ENCODE measurements at places on chromosomes 6 and 20.

GRCh38 chr6:43267619-43268354 is 24.5 kb downstream of the TTBK1 start:
- DNase-seq, result no peak

DNA sequence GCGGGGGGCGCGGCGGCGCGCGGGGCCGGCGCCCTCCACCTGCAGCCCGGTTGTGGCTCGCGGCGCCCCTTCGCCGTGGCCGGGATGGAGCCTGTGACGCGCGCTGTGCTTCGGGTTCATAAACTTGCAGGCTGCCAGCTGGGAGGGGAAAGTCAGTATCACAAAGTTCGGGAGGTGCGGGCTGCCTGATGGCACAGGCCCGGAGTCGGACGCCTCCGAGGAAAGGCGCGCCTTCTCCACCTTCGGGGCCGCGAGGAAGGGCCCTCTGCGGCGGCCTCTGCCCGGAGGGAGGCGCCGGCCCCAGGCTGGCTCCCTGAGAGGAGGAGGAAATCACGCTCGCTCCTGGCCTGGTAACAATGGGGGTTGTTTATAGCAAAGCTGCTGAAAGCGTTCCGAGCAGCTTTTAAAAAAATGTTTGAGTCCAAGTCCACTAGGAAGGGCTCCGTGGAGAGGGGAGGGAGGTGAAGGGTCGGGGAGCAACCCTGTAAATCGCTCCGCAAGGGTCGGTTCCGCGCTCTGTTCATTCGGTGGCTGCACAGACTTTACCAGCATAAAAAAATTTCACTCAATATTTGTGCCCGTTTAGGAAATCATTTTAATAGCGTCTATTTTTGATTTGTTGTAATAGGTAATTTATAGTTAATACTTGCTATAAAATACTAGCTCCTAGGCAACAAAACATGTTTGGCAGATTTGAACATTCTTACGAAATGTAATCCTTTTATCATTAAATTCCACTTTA is 1.0 kb downstream of the AFDN start:
- peak; percentile 47 for DNase-seq

DNA sequence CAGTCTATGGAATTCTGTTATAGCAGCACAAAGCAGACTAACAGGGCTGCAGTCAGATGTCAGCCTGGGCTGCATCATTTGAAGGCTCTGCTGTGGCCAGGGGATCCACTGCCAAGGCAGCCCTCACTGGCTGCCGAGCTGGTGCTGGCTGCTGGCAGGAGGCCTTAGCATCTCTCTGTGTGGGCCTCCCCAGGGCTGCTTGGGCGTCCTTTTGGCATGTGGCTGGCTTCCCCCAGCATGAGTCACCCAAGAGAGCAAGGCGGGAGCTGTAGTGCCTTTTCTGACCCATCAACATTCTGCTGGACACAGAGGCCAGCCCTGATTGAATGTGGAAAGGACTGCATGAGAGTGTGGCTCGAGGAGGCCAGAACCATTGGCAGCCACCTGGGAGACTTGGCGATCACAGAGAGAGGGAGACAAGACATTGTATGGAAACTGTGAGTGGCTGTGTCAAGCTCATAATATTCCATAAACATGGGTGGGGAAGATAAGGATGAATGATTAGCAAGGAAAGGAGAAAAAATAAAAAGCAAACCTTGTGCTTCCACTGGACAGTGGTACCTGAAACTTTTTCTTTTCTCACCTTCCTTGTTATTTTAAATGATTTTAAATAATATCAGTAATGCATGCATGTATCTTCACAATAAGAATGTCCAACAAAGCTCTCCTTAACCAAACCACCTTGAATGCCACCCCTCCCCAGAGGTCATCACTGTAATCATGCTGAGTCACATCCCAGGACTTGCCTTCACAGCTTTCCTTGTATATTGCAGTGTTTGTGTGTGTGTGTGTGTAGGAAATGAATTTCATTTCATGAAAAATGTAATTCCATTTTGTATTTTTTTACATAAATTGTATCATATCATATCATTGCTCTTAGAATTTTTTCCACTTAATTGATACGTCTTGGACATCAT is 55.0 kb upstream of the VSX1 start:
- no peak for DNase-seq

DNA sequence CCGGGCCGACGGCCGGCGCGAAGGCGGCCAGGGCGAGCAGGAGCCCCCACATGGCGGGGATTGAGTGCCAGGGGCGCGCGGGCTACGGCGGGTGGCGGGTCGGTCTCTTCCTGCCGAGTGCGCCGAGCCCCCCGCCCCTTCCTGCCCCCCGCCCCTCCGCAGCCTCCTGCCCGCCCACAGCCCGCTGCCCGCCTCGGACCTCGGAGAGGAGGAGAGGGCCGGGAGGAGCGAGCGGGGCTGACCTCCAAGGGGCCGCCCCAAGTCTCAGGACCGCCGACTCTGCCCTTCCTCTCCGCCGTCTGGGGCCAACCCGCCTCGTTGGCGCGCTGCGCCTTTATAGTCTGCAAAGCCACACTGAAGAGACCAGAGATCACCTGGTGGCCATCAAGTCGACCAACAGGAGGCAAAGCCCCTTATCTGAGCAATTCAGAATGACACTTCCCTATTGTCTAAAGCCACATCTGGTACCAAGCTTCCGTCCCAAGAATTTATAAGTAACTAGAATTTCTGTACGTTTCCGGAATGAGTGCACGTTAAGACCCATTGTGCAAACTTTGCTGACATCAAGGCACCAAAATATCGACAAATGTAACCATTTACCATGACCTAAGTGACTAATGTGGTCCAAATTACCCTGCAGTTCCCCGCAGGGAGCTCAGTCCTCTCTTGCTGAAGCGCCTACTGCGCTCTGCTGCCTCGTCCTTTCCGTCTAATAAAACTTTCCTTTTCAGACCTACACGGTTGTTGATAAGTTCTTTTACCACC is at the start of gene CPXM1:
CPXM1 (minus strand) TSS at position 107 of the 765 bp plus-strand sequence; CDS start at position 52, 55 bp downstream.
- DNase-seq, result peak; percentile 41

DNA sequence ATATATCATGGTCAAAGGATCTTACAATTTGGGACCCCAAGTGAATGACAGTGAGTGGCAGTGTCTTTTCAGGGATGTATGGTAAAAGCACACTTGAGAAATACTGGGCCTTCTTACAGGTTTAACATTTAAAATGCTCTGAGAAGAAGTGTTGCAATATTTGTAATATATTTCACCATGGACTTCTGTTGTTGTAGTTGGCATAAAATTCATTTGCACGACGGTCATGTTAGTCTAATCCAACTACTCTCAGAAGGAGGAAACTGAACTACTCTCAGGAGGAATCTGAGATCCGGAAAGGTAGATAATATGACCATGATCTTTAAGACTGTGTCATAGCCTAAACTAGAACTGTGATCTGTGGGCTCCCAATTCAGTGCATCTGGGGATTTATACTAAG is 700.1 kb downstream of the HDGFL1 start:
- no peak for DNase-seq

DNA sequence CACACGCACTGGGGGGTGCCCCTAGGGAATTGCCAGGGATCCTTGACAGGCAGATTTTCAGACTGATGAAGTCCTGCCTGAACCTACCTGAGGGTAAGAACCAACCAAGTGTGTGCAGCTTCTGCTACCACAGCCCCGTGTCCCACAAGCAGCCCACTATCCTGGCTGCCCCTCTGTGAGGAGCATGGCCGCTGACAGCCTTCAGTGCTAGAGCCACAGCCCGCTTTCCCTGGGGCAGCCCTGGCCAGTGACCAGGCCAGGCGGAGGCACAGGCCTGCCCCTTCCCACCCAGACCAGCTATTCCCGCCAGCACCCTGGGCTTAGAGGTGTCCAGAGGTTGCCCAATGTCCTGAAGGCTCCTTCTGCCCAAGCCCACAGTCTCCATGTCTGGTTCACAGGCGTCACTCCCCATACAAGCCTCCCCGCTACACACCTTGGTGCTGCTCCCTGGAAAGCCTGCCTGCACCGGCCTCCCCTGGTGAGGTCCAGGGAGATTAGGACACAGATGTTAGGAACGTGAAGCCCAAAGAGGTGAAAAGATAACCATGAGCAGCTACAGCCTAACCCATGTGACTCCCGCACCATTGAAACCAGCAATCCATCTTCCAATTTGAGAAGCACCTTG is 207.0 kb downstream of the SYNDIG1 start:
- no peak for DNase-seq

- DNase-seq, result no peak
Measured at GRCh38 chr6:13541496-13541895, 32.9 kb upstream of the SIRT5 start.

GRCh38 chr6:21750575-21750974 is 157.0 kb downstream of the SOX4 start:
- no peak for DNase-seq

GRCh38 chr6:3516092-3516491 is 59.2 kb upstream of the SLC22A23 start:
- DNase-seq, result no peak

DNA sequence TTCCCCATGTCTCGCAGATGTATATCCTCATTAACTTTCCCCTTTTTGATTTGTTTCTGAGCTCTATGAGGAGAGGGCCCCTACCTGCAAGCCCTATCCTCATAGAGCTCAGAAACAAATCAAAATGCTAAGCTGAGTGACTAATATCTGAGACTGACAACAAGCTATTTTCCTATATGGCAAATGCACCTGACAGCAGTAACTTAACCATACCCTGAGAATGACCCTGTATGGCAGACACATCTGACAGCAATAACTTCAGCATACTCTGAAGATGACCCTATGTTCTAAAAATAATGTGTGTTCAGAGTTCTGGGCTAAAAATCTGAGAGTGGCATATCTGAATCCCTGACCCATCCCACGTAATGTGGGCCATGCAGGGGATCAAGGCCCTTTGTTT is 79.0 kb upstream of the MEI4 start:
- no peak for DNase-seq

- no peak for DNase-seq
Measured at GRCh38 chr20:36157610-36158009, 3.1 kb downstream of the EPB41L1 start.

GRCh38 chr20:997486-997885 is 4.6 kb downstream of the RSPO4 start:
- no peak for DNase-seq

- no peak for DNase-seq
Measured at GRCh38 chr6:24355393-24355792, 2.5 kb downstream of the DCDC2 start.

DNA sequence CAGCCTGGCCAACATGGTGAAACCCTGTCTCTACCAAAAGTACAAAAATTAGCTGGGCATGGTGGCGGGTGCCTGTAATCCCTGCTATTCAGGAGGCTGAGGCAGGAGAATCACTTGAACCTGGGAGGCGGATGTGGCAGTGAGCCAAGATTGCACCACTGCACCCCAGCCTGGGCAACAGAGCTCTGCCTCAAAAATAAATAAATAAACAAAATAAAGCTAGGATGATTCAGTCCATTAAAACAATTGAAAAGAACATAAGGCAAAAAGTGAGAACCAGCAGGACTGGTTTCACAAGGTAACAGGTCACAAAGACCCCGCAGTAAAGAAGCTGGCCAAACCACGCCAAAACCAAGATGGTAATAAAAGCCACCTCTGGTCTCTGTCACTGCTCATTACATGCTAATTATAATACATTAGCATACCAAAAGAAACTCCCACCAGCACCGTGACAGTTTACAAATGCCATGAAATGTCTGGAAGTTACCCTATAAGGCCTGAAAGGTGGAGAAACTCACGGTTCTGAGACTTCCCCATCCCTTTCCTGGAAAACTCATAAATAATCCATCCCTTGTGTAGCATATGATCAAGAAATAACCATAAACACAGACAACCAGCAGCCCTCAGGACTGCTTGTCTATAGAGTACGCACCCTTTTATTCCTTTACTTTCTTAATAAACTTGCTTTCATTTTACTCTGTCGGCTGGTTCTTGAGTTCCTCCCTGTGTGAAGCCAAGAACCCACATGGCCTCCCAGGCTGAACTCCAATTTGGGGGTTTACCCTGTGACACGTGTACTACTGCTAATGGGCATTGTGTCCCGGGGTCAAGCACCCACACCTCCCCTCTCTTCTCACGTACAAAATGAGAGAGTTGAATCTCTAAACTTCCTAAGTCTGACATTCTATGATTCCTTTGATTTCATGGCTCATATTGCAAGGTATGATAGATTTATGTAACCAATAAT is 10.2 kb downstream of the LAMA4 start:
- no peak for DNase-seq

- DNase-seq, result no peak
Measured at GRCh38 chr20:22977047-22977785, 57.9 kb upstream of the SSTR4 start.

DNA sequence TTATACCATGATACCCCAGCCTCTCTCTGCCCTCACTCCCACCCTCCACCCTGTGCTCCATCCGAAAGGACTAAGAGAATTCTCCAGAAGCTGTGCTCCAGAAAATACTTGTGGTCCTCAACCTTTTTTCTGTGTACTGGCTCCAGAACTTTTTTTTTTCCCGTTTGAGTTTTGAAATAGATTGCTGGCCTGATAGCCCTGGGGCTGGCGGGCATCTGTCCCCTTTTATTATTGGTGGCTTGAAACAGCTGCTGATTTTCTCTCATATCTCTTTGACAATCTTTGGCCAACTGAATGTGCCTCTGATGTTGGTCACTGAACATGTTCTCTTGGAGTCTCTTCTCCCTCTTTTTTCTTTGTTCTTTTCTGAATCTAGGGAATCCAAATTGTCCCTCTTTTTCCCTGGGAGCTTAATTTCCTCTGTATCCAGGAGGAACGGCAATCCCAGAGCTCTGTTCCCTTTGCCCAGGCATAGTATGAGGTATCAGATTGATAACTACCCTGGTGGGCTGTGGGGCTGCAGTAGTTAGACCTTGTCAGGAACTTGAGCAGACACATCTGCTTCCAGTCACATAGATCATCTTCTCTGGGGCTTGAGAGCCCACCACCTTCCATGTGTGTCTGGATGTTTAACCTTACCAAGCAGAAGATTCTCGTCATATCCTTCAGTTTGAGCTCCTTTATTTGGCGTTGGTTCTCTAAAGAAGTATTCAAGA is 1.6 kb downstream of the PPARD start:
- no peak for DNase-seq

DNA sequence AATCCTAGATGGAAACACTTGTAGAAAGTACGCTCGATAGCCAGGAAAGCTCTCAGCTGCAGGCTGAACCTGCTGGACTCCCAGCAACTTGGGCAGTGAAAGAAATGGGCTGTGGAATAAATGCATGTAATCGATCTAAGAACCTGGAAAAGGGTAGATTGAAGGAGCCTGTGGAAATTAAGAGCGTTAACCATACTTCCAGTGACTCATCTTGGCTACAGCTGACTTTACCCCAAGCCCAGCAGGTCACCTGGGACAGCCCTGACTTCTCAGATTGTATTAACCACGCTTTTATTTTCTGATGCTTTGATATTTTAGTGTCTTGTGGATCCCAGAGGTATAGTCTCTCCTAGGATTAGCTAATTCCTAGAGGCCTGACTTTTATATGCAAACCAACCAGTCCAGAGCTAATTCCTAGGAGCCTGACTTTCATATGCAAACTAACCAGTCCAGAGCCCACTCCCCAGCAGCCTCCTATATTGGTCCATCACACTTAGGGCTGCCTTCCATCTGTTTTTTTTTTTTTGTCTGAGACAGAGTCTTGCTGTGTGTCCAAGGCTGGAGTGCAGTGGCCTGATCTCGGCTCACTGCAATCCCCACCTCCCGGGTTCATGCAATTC is 86.3 kb downstream of the GMPR start:
- DNase-seq, result no peak

GRCh38 chr6:144683216-144684070 is 398.3 kb downstream of the UTRN start:
- DNase-seq, result no peak
